ENCODE measurements at places on chromosomes 2 and 18.

DNA sequence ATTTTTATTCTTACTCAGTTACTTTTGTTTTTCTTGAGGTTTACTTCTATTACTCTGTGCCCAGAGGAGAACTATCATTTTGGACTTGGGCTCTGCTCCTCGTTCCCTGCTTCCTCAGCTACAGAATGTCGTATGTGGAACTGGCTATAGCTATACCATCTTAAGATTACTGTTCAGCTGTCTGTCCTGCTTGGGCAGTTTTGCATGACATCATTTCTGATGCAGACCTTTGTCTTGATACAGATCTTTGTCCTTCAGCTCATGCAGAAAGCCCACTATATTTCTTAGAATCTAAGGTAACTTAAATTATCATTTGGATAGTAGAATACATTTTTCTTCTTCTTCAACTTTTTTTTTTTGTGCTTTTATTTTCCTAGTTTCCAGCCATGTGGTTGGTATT lies 13.8 kb upstream of the C1GALT1C1L start:
- no peak for DNase-seq

GRCh38 chr2:190882411-190882766 lies 1.8 kb downstream of the GLS start:
- DNase-seq, result no peak

GRCh38 chr2:186399082-186399644 lies 86.9 kb upstream of the ZC3H15 start:
- DNase-seq, result no peak

GRCh38 chr2:140422759-140423158 lies 1642.6 kb upstream of the NXPH2 start:
- no peak for DNase-seq

DNA sequence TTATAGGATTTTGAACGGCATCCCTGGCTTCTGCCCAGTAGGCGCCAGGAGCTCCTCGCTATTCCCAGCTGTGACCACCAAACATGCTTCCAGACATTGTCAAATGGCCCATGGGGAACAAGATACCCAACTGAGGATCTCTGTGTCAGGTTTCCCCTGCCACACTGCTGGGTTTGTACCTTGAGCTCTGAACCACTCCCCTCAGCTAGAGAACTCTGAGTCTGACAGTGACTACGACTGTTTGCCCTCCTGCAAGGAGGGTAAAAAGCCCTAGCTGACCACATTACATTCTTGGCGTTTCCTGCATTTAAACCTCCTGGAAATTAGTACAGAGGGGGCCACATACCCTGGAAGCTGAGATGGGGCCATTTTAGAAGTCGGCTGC lies 12.4 kb downstream of the LRRFIP1 start:
- no peak for DNase-seq

GRCh38 chr2:109720380-109721106 lies 73.6 kb upstream of the RGPD5 start:
- no peak for DNase-seq

Measured in NCI-H2107 (cell line).